Uterus (tissue), 4 donors: ENCODE measurements at places on chromosomes 7 and 10. TPM values are rescaled to one million over a fixed set of nuclear protein-coding genes. Genes with fewer than 3 reads are reported as not detected.

GRCh38 chr10:98244586-98244985 is 23.4 kb downstream of the LOXL4 start:
- no peaks in the 10 kb centered on the region for H3K4me1 ChIP-seq
- no peaks in the 10 kb centered on the region for H3K27me3 ChIP-seq
- H3K36me3 ChIP-seq: no peaks in the 10 kb centered on the region
- no peak for DNase-seq
- H3K27ac ChIP-seq: no peak overlapping the region

GRCh38 chr7:134548877-134549276 is at the start of gene AKR1B15:
AKR1B15 (plus strand) TSS chr7:134549110; CDS start chr7:134564620, 15,510 bp downstream.
- no peaks in the 10 kb centered on the region for H3K27me3 ChIP-seq
- H3K4me3 ChIP-seq: no peak within 1 kb of the TSS
- no peaks in the 10 kb centered on the region for H3K36me3 ChIP-seq

GRCh38 chr10:95263864-95264226 is 27.0 kb downstream of the PDLIM1 start:
- H3K4me3 ChIP-seq: no peak overlapping the region
- H3K36me3 ChIP-seq: no peaks in the 10 kb centered on the region

The THNSL1 gene
- 5.4 TPM for total RNA-seq

The DNAJB12 gene
- 18.4 TPM for total RNA-seq
